ENCODE measurements at places on chromosomes 11 and 22.

DNA sequence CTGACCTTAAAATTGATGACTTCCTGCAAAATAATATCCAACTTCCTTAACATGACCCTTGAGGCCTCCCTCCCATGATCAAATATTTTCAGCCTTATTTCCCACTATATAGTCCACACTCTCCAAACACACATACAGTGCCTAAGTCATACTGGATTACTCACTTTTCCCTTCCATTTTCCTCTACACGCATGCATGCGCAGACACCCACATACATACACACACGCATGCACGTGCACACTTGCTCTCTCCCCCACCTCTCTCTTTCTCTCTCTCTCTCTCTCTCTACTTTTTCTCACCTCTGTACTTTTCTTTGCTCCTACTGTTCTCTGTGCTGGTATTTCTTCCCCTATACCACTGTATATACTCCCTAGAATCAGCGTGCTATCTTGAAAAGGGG lies 28.1 kb downstream of the DLG2 start:
- no peak for DNase-seq

DNA sequence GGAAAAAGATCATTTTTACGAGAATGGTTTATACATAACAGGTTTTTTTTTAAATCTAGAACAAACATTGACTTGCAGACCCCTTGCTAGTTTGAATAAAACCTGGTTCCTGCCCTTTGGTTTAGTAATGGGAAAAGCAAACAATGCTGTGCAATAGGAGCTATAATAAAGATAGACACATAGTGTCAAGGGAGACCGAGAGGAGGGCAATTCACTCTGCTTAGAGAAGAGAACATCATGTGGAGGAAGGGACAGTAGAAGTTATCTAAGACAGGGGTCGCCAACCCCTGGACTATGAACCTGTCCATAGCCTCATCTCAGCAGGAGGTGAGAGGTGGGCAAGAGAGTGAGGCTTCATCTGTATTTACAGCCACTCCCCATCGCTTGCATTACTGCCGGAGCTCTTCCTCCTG lies 7.0 kb upstream of the RDX start:
- no peak for DNase-seq

GRCh38 chr11:13358596-13359270 lies 81.1 kb downstream of the BMAL1 start:
- DNase-seq = no peak

DNA sequence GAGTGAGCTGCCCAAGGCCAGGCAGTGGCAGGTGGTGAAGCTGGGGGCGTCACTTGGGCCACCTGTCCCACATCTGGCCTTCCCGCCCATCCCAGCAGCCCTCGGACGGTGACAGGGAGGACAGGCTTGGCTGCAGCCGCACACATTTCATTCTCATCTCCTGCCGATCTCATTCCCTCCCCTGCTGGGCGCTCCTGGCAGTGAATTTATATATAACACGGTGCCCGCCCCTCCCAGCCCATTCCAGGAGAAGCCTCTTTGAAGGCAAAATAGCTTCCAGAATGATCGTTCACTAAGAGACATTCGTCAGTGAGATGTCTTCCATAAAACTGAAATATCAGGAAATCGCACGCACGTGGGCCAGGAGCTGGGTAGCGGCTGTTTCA lies 861.3 kb downstream of the TBC1D22A start:
- DNase-seq = no peak

DNA sequence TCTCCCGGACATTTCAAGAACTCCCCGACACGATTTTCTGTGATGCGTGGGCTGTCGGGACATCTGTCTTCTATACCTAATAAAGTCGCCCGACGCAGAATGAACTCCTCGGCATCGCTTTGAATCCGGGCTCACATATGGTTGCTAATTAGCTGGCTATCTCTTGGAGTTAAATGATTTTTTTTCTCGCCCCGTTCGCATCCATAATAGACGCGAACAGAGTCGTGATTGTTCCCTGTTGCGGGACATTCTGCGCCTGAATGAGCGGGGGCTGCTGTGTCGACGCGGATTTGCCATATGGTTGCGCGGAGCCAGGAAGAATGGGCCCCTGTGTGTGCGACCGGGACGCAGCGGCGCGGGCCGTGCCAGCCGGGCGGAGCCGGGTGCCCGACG lies 16.4 kb downstream of the CDKN1C start:
- no peak for DNase-seq

DNA sequence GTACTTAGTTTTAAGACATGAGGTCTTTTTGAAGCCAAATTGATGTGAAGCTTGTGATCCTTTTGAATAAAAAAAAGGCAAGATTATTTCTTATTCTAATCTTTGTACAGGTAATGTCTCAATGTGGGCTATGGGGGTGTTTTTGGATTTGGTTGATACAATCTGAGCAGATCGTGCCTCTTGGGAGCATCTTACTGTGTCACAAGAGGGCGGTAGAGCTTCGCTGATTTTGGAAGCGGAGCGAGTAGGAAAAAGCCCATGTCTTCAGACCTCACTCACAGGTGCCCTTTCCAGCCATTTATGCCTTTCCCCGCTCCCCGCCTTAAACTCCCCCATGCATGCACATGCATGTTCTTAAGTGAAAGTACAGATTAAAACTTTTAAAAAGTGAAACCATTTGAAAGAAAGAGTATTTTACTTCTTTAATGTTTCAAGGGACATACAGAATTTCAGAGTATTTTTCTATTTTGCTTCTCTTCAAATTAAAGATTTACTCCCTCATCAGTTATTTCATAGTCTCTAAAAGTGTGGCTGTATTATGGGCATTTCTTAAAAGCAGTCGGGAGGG lies 18.8 kb downstream of the DDX25 start:
- peak; percentile 74 for DNase-seq

DNA sequence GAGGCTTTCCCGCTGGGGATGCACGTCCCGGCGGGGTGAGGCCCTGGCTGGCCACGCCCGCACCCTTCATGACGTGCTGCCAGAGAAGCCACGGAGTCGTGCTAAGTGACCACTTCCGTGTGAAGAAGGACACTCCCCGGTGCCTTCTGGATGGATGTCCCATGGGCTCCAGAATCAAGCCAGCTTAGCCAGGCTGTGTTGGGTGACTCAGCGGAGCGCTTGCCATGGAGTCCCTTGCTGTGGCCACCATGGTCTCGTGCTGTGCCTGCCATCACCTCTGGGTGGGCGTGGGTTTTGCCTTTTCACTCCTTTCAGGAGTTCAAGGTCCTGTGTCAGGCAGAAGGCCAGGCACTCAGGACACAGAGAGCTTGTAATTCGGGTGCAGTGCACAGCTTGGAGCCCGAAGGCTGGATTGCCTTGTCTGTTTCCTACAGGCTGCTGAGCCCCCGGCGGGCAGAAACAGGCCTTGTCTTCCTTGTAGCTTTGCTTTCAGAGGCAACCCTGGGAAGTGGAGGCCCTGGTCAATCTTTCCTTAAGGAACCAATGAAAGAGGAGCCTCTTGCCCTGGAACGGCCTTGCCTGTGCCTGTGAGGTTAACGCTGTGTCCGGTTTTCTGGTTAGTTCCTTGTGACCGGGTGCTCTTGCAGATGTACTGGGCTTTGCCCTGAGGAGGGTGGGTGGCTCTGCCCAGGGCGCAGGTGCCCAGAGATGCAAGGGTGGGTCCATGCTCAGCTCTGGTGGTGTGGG lies 268.6 kb downstream of the TBC1D22A start:
- no peak for DNase-seq

DNA sequence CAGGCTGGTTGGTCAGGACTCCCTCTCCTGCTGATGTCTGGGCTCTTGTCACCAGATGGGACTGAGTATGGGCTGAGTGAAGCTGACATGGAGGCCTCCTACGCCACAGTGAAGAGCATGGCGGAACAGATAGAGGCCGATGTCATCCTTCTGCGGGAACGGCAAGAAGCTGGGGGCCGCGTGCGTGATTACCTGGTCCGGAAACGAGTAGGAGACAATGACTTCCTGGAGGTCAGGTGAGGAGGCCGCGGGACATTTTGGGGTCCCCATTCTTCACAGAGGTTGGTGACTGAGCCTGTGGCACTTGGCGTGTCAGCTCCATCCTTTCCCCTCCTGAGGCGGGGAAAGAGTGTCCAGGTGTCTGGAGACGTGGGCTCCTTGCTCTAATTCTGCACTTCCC lies 10.1 kb downstream of the GTPBP1 start:
- DNase-seq = no peak

DNA sequence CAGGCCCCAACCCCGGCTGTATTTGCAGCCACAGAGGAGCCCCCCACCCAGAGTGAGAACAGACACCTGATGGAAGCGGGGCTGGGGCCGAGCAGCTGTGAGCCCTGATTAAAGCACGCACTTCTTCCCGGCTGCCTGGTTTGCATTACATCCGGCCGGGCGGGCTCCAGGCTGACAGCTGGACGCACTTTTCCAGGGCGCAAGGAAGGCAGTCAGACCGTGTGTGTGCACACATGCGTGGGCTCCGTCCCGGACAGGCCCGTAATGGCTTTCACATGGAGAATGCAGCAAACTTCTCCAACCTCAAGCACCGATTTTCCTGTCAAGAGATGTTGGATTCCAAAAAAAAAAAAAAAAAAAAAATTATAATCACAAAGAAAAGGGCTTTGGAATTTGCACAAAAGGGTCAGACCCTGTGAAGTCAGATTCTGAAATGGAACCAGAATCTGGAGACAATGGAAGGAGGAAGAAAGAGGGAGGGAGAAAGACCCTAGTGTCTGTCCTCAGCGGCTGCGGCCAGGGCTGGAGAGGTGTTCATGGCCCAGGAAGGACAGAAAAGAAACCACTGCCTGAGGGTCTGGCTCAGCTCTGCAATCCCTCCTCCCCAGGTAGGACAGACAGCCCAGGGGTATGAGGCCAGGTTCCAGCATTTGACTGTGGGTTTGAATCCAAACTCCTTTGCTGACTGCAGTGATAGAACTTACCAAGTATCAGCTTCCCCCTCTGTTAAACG lies 365.5 kb downstream of the MN1 start:
- no peak for DNase-seq

DNA sequence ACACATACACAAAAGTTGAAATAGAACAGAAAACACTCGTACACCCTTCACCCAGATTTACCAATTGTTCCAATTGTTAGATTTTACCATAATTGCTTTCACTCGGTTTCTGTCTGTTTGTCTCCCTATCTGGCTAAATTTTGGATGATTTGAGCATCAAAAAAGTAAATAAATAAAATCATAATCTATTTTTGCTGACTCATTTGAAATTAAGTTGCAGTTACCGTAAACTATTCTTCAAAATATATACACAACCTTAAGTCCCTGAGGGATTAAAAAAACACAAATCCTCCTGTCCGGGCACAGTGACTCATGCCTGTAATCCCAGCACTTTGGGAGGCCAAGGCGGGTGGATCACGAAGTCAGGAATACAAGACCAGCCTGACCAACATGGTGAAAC lies 81.3 kb upstream of the SYT9 start:
- DNase-seq = no peak

DNA sequence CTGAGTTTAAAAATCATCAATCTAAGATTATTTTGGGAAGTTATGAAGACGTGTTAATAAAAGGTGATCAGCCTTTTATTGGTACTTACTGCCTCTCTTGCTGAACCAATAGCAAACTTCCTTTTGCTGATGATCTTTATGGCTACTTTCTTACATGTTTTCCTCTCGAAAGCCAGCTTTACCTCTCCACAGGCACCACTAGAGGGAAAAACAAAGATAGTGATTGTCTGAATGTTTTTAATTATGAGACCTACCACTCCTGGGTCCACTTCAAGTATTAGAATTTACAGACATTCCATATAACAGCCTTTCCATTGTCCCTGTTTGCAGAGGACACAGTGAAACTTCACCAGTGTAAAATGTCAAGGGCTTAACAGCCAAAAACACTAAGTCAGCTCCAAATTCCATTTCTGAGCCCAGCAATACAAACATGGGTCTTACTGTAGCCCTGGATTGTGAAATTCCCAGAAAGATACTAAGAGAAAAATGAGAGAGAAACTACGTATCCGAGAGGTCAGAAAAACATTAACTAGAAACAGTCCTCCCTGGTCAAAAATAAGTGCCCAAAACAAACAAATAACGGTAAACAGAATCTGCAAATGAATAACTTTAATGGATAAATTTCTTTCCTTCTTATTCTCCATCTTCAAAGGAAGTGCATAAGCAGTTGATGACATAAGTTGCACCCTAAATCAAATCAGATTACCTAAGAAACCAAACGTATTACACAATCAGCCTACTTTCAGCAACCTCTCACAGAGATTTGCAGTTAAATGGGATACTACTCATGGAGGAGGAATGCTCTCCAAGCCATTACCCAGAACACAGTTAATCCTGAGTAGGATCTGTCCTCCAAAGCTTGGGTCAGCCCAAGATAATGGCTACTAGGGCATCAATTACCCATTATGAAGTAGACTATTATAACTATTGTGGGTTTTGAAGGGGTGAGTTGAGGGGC lies 29.5 kb downstream of the CHEK2 start:
- no peak for DNase-seq

DNA sequence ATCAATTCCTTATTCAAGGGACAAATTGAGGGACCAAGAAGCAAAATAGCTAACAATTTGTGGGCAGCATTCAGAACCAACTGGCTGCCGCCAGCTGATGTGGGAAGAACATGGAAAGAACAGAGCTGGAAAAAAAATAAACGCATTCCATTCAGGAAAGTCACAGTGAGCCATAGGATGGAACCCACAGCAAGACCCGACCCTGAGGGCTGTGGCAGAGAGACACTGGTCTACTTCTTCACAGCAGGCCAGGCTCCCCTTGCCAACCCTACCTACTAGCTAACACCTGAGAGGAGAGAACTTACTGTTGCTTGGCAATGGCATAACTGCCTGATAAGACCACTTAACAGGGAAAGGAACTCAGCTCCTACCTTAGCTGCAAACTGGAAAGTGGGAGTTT lies 123.5 kb upstream of the APOA1 start:
- no peak for DNase-seq

DNA sequence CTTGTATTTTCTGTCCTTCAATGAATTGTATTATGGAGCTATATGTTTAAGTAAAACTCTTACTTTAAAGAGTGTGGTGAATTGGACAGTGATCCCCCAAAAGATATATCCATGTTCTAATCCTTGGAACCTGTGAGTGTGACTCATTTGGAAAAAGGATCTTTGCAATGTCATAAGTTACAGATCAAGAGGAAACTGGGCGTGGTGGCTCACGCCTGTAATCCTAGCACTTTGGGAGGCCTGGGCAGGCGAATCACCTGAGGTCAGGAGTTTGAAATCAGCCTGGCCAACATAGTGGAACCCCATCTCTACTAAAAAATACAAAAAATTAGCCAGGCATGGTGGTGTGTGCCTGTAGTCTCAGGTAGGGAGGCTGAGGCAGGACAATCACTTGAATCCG lies 36.7 kb downstream of the ELF5 start:
- DNase-seq = no peak
